ENCODE measurements at places on chromosomes 3 and 15. TPM values are rescaled to one million over a fixed set of nuclear protein-coding genes. Genes with fewer than 3 reads are reported as not detected.

- peaks cover 3% of the 10 kb centered on the region for H3K27me3 ChIP-seq
- H3K4me1 ChIP-seq, result no peaks in the 10 kb centered on the region
- no peak for DNase-seq
- H3K36me3 ChIP-seq, result no peaks in the 10 kb centered on the region
These were observed 10.6 kb downstream of the CLRN1 start for GRCh38 chr3:150961949-150962348.

ISLR gene
- 70.7 TPM for total RNA-seq

GRCh38 chr3:166052440-166052839 is 215.2 kb upstream of the BCHE start:
- H3K4me3 ChIP-seq, result no peak overlapping the region
- DNase-seq, result no peak
- no peaks in the 10 kb centered on the region for H3K36me3 ChIP-seq
- no peak overlapping the region for H3K27ac ChIP-seq

DNA sequence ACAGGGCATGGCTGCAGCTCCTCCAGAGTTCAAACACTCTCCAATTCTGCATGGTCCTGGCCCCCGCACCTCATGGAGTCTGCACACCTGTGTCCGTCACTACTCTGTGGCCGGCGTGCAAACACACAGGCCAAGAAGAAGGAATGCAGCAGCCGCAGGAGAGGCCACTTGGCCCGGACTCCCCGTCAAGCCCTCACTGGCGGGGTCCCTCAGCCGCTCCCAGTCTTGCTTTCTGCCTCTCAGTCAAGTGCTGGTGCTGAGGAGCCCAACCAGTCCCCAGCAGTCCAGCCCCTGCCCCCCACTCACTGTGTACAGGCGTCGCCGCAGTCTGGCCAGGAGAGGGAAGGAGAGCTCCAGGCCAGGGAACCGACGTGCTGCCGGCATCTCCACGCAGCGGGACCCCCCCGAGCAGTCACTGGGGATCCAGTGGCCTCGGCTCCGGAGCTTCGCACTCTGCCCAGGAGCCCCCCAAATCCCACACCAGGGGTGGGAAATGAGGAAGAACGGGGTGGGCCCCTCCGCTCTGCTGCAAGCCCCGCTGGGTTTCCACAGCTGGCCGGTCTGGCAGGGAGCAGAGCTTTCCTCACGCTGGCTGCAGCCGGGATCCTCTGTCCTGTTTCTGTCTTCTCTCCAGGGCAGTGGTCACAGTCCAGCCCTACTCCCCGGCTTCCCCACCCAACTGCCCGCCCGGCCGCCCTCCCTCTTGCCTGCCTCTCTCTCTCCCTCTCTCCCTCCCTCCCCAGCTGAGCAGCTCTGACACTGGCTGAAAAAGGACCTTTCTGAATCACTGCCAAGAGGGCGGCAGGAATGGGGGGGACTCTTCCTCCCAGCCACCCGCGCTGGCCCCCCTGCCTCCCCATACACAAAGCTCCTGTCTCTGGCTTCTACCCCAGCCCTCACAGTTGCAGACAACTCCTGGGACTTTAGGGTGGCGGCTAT is 16.0 kb downstream of the TNK2 start:
- H3K27ac ChIP-seq, result peak overlapping the region; percentile 55
- H3K4me3 ChIP-seq, result peak overlapping the region; percentile 2
- no peaks in the 10 kb centered on the region for H3K36me3 ChIP-seq
- no peaks in the 10 kb centered on the region for H3K27me3 ChIP-seq

DNA sequence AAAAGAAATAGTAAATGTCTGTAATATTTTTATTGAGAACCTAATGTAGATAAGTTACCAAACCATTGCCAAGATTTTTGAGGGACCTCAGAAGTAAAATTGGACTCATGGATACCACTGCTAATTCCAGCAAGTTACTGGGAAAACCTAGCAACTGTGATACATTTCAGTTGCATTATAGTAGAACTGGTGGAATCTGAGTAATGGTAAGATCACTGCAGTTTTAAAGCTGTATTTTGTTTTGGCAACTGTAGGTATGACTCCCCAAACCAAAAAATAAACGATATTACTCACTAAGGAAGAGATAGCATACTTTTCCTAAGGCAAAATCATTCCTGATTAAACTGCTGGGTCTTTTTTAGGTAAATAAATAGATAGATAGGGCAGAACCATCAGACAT is 54.0 kb downstream of the ARMC8 start:
- DNase-seq, result no peak
- H3K27me3 ChIP-seq, result no peaks in the 10 kb centered on the region

GRCh38 chr15:85800478-85801123 is 5.9 kb upstream of the KLHL25 start:
- no peak overlapping the region for H3K4me3 ChIP-seq
- H3K27ac ChIP-seq, result no peak overlapping the region
- DNase-seq, result peak; percentile 84
- no peaks in the 10 kb centered on the region for H3K27me3 ChIP-seq
- H3K36me3 ChIP-seq, result no peaks in the 10 kb centered on the region

CRYGS gene
- 1.1 TPM for total RNA-seq

Data from prostate gland (tissue), 2 donors.